ENCODE measurements at places on chromosomes 3 and 15.

DNA sequence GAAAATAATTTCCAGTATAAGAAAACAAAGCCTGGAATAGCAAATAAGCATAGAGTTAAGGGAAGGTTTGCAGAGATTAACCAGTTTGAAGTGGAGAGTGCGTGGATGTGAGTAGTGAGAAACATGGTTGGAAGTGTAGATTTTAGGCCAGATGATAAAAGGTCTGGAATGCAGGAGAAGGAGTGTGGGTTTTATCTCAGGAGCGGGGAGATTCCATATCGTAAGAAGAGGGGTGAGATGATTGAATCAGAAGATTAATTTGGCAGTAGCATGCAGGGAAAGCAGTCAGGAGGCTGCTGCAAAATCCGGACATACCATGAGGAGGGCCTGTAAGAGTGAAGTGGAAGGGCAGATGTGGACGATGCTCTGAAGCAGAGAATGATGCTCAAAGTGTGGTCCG, 13.7 kb downstream of the PPARG start:
- no peak for DNase-seq

DNA sequence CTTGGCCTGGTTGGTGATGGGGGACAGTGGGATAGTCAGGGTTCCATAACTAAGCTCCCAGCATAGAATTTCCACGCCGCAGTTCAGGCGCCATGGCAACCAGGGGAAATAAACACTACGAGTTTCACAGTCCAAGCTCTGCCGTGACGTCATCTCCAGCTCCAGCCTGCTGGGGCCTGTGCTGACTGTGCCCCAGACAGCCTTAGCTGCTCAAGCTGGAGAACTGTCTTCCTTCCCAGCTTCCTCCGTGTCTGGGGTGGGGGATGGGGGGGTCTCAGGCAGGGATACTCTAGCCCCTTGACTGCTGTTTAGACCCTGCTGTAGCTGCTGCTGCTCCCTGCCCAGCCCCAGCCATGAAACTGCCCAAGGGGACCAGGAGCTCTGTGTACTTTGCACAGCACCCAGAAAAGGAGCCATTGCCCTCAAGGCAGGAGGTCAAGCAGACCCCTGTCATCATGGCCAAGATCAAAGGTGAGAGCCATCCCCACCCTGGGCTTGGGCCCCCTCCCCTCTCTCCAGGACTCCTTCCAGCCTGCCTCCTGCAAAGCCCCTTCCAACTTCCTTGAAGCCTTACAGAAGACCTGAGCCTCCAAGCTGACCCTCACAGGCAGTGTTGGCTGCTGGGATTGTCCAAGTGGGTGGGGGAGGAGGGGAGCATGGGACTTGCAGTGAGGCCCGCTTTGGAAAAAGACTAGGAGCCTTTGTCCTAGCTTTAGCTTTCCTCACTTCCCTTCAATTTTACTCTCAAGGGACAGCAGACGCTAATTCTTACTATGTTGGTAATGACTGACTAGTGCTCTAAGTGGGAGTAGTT, 11.4 kb upstream of the CSPG4 start:
- peak; percentile 51 for DNase-seq

GRCh38 chr3:167743799-167744198, 8.3 kb downstream of the SERPINI1 start:
- no peak for DNase-seq

DNA sequence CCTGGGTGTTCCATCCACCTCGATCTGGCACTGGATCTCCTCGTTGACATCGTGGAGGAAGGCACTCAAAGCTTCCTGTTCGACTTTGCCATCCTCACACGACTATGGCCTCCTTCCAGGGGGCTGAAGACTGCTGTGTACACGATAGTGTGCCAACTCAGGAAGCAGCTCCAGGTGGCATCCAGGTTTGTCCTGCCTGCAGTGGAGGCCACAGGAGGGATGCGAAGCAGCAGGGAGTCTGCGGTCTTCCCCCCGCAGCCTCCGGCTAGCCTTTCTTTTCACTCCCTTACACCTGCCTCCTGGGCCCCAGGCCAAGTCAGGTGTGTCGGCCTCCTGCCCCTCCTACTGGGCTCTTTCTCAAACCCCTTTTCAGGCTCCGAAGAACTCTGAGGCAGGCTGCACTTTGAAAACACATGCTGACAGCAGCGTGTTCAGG, 32.2 kb downstream of the SYNM start:
- no peak for DNase-seq

- DNase-seq, result no peak
Measured at GRCh38 chr15:92580521-92580920, 75.1 kb downstream of the FAM174B start.

- DNase-seq, result no peak
Measured at GRCh38 chr3:60759439-60759838, 491.8 kb downstream of the FHIT start.

GRCh38 chr3:122770521-122771202, 23.0 kb downstream of the HSPBAP1 start:
- no peak for DNase-seq

DNA sequence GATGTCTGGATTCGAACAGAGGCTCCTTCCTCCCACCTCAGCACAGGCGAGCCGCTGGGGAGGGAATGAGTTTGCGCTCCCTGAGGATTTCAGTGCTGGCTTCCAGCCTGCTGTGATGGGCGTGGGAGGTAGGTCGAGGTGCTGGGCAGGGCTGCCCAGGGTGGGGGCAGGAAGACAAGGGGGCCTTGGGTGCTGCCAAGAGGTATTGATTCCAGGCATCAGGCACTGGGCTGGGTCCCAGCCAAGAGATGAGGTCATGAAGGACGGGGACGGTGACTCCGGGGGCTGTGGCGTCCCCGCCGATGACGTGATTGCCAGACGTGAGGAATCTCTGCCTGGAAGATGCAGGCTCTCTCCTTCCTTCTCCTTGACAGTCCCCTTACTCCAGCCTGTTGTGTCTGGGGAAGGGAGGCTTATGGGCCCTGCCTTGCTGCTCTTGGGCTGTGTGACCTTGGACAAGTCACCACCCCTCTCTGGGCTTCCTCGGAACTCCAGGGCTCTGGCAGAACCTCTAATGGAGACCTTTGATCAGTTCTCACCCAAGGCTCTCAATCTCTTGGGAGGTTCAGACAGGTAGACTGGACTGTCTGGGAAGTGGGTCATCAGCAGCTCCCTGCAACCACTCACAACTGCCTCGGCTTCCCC, 116.8 kb downstream of the FBLN2 start:
- no peak for DNase-seq

GRCh38 chr3:110758208-110758607, 313.4 kb upstream of the NECTIN3 start:
- DNase-seq, result no peak

DNA sequence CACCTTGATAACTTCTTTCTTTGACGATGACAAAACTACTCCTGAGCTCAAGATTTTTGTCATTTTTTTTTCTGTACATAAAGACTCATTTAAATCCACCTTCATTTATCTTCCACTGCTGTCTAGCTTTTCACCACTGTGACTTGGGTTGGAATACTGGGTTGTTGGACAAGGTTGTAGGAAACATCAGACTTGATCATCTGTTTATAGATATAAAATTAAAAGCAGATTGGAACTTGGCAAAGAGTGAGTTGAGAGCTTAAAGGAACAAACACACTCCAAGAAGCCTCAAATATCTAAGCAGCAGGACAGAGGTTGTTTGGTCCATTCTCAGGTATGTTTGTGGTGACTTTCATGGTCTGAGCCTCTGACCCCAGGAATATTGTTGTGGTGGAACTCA, 141.7 kb upstream of the NDN start:
- DNase-seq, result no peak

- no peak for DNase-seq
Measured at GRCh38 chr3:116161575-116162525, 283.4 kb downstream of the LSAMP start.

DNA sequence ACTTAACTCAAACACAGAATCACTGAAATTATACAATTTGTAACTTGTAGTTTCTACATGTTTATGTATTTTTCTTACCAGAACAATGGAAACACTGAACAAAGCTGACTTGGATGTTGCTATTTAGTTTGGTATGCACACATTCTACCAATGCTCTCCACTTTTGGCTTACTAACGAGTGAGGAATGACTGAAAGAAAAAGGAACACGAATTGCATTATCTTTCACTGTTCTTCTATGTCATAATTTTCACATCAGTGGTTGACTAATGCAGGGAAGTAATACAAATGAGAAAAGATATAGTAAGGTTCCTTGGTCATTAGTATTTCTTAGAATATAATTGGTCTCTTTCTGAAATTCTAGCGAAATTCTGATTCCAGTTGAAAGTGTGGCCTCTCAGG, 9.8 kb upstream of the CNTN3 start:
- DNase-seq, result no peak

GRCh38 chr15:38391191-38391590, 62.7 kb upstream of the FAM98B start:
- no peak for DNase-seq

DNA sequence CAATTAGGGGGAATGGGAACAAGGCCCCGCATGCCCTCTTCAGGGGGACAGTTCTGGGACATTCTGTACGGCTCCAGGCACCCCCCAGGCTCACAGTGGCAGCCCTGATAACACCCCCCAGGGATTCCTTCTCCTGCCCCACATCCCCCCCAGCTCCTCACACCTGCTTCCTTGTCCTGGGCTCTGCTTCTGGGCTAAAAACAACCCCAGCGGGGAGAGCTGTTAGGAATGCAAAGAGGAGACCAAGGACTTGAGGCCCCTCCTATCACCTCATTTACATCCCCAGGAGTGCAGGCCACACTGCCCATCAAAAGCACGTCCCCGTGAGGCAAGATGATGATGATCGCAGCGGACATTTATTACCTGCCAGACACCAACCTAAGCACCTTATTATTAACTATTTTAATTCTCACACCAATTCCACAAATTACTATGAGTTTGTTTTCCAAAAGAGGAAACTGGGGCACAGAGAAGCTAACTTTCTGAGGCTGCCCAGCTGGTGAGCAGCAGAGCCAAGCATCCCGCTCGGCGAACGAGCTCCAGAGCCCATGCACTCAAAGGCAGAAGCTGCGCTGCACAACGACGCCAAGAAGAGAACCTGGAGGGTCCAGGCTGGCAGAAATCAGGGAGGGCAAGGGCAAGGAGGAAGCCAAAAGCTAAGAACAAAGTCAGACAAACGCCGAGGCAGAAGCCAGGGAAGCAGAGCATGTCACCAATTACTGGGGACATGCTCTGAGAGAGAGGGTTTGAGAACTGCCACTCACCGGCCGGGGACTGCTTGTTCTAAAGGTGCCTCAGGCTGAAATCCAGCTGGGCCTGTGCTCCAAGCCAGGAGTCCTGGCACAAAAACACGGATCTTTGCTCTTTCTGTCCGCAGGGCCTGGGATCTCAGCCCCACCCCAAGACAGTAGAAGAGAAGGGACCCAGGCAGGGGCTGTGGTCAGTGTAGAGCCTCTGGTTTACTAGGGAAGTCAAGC, 76.2 kb upstream of the NSMCE3 start:
- no peak for DNase-seq

GRCh38 chr3:153752405-153753027, 368.7 kb upstream of the ARHGEF26 start:
- no peak for DNase-seq

DNA sequence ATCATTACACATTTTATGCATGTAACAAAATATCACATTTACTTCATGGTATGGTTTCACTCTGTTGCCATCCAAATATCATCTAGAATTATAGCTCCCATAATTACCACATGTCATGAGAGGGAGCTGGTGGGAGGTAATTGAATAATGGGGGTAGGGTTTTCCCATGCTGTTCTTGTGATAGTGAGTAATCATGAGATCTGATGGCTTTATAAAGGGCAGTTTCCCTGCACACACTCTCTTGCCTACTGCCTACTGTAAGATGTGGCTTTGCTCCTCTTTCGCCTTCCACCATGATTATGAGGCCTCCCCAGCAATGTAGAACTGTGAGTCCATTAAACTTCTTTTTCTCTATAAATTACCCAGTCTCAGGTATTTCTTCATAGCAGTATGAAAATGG, 123.4 kb downstream of the SATB1 start:
- no peak for DNase-seq

DNA sequence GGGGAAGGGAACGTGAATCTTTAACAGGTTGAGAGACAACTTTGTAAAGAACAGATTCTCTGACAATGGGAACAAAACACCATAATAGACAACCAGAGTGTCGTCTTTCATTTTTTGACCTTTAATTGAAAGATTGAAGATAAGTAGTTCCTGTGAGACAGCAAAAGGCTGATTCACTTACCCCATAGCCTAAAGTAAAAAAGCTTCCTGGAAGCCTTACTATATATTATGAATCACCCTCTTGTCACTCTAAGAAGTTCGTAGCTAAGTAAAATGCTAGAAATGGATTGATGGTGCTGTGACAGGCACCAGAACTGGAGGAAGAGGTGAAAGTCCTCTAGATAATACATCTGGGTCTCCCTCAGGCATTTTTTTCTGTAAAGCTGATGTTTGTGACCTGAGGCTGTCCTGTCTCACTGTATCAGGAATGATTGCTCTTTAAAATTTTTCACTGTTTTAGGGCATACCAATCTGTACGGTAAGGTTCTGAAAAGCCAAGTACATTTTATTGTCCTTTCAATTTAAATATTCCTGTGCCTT, 824.6 kb upstream of the SEMA6D start:
- no peak for DNase-seq

DNA sequence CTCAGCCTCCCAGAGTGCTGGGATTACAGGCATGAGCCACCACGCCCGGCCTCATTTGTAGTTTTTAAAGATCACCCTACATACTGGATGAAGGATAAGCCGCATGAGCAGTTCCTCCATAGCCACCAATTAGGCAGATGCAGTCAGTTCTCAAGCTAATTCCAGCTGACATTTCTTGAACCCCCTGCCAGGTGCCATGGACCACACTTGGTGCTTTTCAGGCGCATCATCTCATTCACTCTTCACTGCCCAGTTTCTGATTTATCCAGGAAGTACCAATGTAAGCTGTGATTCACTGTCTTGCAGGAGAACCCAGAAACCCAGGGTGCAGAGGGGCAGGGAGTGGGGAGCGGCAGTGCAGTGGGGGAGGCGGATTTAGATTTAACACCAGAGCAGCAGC, 56.5 kb upstream of the RASA2 start:
- DNase-seq, result no peak
